ENCODE measurements at places on chromosomes 3 and 15. TPM values are rescaled to one million over a fixed set of nuclear protein-coding genes. Genes with fewer than 3 reads are reported as not detected.

MEIS2 gene
- total RNA-seq = 21.5 TPM

DNA sequence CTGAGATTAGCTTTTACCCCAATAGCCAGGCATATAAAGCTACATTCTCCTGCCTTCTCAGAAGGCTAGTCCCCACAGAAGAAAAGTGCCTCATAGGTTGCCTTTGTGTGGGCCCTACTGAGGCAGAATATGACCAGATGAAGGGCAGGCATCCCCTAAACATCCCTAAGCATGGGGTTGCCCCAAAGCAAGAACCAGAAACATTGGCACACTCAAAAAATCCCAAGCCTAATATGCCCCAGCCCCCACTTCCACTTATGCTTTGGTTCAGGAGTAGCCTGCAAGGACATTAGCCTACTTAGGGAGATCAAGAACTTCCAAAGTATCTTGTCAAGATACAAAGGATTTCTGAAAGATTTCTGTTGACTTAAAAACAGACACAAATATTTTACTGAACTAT is 29.7 kb downstream of the WHAMM start:
- DNase-seq = no peak

DNA sequence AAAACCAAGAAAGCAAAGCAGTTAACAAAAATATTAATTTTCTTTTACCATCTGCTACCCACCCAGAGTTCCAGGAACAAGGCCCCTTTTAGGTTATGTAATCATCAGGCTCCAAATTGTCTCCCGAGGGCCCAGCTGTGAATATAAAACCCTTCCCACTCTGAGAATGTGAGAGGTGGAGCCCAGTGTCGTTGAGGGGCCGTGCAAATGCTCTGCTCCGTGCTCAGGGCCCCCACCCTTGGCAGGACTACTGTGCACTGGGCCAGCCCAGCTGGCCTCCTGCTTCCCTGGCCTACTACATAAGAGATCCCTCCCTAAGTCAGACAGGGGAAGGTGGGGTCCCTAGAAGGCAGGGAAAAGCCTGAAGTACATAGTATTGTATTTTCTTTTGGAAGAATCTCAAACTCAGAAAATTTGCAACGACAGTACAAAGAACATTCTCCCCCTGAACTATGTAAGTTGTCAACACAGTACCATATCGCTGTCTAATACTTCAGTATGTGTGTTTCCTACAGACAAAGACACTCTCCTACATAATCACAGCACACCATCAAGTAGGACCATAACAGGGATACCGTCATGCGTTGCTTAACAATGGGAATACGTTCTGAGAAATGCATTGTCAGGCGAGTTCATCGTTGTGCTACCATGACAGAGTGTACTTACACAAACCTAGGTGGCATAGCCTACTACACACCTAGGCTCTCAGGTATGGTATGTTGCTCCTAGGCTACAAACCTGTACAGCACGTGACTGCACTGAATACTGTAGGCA is 4.4 kb upstream of the CLEC3B start:
- peak; percentile 75 for DNase-seq

DNA sequence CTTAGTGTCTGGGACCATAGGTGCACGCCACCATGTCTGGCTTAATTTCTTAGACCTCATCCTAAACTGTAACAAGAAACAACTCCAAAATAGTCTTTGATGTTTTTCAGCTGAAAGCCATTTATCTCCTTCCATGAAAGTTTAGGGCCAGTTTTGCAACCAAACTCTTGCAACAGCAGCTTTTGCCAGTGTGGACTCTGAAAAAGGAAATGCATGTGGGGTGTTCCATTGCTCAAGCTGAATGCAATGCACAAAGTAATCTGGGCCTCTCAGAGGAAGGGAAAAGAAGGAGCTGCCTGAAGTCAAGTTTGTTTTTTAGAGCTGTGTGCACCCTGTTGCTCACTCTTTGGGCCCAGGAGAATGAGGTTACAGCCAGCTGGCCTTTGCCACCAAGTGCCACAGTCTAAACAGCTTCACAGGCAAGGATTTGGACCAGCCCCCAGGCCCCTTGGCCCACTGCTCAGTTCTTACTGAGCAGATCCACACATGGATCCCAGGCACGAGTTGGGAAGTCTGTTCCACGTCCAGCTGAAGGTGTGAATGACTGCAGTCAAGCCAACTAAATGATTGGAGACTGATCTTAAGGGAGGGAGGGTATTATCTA is 212.3 kb upstream of the LRRFIP2 start:
- no peak for DNase-seq

SCG3 gene
- 0.15 TPM for total RNA-seq

RBP2 gene
- total RNA-seq = not detected
